ENCODE measurements at places on chromosomes 6 and 20.

GRCh38 chr20:57671072-57671391 is 38.8 kb downstream of the PMEPA1 start:
- DNase-seq: no peak

DNA sequence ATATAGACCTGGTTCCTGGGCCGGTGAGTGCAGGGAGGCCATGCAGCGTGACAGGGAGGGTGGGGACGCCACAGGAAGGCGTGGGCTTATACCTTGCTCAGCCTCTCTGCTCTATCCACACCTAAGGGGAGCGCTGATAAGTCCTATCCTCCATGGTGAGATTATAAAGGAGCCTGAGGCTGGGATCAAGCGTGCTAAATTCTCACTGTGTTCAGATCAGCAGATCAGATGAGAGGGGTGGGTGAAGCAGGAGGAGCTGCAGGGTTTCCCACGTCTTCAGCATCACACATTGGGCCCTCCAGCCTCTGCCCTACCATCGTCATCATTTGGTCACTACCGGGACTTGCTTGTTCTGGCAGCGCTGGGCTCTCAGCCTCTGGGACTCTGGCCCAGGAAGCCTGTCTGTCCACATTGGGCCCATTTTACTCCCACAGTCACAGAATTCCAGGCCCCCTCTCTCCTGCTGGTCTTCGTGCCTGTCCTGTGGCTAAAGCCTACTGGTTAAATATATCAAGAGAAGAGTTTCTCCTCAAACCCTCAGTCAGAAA is 29.1 kb upstream of the PDE10A start:
- DNase-seq: no peak

- DNase-seq: no peak
Measured at GRCh38 chr6:17621003-17621402, 20.9 kb downstream of the FAM8A1 start.

DNA sequence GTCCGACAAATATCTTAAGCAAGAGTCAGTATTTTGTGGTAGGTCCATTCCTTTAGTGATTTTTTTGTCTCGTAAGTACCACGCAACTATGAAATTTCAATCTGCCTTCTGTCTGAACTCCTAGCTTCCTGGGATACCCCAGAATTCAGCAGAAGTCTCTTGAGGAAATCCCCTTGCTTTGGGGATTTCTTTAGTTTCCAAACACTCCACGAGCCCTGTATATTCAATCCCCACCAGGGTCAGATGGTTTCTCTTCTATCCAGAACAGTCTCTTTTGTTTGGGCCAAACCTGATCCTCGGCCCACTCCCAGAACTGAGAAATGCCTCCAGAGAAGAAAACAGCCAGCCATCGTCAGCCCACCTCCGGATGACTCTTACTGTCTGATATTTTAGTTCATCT is 113.0 kb downstream of the CHD6 start:
- DNase-seq: no peak

DNA sequence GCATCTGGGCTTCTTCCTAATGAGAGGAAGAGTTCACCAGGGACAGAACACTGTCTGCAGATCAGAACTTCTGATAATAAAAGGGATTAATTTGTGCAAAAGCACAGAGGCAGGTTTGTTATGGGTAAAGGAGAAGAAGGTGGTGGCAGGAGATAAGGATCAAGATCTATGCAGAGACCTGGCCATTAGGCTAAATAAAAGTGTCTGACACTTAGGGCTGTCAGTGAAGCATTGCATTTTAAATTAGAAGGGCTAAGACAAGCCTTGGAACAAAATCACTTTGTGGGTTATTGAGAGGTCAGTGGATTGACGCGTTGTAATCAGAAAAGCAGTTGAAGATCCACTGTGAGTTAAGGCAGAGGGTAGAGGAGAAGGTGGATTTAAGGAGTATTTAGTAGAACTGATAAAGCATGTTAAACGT is 76.8 kb downstream of the MAP3K4 start:
- DNase-seq: no peak

DNA sequence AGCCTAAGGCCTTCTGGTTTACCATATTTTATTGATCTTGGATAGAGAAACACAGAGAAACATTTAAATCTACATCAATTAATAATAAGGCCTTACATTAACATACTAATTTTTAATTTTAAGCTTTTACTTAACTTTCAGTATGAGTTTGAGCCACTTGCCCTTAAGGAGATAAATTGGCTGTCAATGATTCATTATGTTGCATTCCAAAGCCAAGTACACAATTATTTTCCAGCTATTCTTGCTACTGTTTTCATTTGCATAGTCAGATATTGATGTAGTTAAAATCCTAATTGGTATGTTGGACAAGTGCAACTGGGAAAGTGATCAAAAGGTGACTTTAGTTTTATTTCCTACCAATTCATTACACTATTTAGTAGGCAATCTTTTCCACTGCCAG is 58.2 kb downstream of the MOCS1 start:
- DNase-seq: no peak

DNA sequence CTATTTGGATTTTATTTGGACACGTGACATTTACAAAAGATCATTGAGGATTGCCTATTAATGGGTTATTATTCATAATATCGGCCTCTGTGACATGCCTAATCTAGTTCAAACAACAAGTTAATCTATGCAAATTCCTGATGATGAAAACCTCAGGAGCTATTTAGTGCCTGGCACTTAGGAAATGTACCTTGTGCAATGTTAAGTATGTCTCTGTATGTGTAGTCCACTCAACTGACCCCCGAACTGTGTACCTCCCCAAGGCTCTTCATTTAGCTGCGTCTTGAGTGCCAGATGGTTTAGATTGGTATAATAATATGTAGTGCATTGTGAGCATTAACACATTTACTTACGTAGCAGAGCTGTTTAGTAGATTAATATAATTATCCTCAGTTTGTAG is 6.9 kb downstream of the LAMA2 start:
- DNase-seq: no peak

GRCh38 chr6:247351-247750 is 44.9 kb upstream of the DUSP22 start:
- DNase-seq: no peak

GRCh38 chr6:132204591-132204990 is 196.7 kb downstream of the MOXD1 start:
- no peak for DNase-seq

DNA sequence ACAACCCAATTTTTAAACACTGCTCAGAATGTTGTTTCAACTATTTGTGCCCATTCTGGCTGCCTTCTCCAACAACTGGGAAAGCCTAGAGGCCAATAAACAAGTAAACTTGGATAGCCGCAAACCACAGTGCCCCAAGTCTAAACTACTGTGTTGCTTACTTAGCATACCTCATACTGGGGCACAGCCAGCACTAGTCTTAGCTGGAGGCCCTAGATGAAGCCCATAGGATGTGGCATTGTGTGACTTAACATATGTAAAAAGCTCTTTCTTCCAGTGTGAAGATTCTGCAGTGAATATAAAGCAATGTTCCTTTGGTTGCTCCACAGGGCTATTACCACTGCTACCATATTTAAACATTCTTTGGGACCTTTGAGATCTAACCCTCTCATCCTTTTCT is 564.3 kb upstream of the NRSN1 start:
- no peak for DNase-seq

GRCh38 chr6:86707545-86708120 is 229.7 kb upstream of the HTR1E start:
- no peak for DNase-seq

- DNase-seq: no peak
Measured at GRCh38 chr6:22447249-22448196, 121.8 kb upstream of the HDGFL1 start.

DNA sequence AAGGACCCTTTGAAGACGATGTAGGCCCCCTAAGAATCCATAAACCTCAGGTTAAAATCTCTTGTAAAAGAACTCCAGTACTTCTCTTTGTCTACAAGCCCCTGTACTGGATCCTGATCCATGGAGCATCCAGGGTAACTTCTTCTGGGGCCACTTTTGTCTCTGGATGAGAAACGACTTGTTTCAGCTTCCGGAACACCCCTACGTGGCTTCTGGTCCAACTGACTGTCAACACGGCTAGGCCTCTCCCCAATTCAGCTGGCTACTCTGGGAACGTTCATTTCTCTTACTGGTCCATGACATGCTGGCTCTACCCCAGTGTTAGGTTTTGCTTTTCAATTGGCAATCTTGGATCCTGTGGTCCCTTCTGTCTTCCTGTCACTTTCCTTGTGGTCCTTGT is 198.0 kb downstream of the BACH2 start:
- DNase-seq: no peak

DNA sequence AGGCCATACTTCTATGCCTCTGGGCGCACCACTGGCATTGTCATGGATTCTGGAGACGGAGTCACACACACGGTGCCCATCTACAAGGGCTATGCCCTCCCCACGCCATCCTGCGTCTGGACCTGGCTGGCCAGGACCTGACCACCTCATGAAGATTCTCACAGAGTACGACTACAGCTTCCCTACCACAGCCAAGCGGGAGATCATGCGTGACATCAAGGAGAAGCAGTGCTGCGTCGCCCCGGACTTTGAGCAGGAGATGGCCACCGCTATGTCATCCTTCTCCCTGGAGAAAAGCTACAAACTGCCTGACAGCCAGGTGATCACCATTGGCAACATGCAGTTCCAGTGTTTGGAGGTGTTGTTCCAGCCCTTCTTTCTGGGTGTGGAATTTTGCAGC is 23.8 kb downstream of the TMEM74B start:
- DNase-seq: no peak

- DNase-seq: no peak
Measured at GRCh38 chr6:116513224-116513875, 1.9 kb downstream of the CALHM5 start.

- DNase-seq: no peak
Measured at GRCh38 chr6:15061180-15061641, 184.7 kb upstream of the JARID2 start.

DNA sequence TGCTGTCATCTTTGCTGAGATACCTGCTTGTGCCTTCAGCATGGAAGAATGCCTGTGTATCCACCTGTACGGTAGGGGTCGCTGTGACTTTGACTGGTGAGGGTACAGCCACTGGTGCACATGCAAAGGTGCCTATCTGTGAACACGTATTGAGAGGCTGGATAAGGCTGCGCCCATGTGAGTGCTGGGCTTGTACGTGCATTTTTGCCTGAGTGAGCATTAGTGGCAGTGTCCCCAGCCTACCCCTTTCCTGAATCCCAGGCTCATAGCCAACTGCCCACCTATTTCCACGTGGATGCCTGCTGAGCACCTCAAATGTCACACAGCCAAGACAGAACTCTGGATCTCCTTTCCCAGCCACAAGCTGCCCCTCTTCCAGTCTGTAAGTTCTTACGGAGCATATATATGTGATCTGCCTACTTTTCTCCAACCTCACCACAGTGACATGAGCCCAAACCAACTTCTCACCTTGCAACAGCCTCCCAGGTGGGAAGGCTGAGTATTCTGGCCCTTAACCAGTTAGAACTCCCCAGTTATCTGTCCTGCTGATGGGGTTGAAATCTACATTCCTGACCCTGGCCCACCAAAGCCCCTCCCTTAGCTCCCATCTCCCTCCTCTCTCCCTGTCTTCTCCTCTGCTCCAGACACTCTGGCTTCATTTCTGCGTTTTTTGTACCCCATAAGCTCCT is 1.1 kb upstream of the SLC2A10 start:
- DNase-seq: no peak

DNA sequence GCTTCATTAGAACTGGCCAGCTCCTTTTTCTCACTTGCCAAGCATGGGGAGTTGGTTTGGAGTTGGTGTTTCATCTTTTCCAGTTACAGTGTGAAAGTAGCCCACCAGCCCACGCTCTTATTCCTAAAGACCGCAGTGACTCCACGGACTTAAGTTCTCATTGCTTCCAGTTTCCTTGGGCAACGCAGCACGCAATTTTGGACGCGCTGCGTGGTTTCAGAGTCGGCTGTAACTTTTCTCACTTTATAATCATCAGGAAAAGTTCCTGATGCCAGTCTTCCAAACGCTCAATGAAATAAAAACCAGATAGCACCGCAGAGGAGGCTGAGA is 381 bp upstream of the PEX7 start:
- DNase-seq: peak; percentile 31

- no peak for DNase-seq
Measured at GRCh38 chr20:45354423-45355208, 6.4 kb upstream of the SDC4 start.

DNA sequence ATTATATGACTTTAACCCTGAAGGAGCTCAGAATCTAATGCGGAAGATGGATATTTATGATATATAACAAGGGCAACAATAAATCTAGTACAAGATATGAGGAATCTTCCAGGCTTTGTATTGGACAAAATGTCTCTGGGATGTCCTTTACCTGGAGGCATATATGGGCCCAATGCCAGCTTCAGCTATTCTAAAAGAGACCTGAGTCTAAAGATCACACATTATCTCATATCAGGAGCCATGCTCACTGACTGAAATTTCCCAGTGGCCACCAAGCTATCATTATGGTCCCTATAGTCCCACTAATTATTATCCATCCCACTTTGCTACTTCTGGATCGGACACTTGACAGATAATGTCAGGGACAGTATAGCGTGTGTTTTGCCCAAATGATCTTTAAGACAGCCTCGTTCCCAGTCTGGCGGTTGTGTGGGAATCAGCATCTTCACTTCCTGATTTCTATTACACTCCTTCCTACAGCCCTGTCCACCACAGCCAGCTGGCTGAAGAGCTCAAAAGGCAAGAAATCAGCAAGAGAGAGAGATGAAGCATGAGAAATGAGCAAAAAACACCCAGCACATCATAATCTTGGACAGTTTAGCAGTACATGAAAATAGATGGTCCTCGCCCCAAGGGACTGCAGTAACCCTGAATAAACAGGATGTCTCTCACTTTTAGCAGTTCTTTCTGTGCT is 34.9 kb downstream of the KLHL31 start:
- no peak for DNase-seq

- DNase-seq: no peak
Measured at GRCh38 chr6:429515-430121, 38.1 kb downstream of the IRF4 start.

GRCh38 chr6:113184291-113184690 is 672.9 kb upstream of the MARCKS start:
- no peak for DNase-seq

DNA sequence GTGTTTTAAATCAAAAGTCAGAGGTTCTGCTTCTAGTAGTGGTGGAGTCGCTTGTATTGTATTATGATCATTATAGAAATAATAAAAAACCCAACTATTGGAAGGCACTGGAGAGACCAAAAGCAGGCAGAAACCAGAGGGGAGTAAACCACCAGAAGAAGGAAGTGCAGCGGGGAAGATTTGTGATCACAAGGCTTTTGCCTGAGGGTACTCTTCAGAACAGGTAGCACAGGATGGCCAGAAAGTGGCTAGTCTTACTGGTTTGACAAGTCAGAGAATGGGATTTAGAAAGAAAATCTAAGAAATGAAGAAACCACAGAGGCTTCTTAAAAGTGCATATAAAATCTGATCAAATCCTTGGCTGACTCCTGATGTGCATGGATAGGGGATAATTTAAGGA is 24.0 kb downstream of the MAPK13 start:
- DNase-seq: no peak

GRCh38 chr6:108937170-108937569 is 88.9 kb downstream of the ARMC2 start:
- no peak for DNase-seq

- no peak for DNase-seq
Measured at GRCh38 chr6:45531999-45532595, 154.4 kb upstream of the SUPT3H start.
